ENCODE measurements at places on chromosomes 3 and 15.

DNA sequence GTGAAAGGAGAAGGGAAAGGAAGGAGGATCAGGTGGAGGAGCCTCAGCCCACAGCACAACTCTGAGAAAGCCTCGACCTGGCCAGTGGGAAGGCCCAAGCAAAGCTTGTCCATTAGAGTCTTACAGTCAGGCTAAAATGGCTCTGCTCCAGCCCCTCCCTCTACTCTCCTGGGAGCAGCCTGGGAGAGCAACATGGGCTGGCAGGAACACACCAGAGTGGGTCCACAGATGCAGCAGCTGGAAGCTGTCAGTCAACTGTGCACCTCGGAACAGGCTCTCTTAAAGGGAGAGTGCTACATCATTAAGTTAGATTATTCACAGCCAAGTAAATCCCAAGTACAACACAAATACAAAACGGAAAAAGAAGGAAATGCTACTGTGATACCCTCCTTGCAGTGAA is 98.0 kb upstream of the LIMD1 start:
- peak; percentile 12 for DNase-seq

DNA sequence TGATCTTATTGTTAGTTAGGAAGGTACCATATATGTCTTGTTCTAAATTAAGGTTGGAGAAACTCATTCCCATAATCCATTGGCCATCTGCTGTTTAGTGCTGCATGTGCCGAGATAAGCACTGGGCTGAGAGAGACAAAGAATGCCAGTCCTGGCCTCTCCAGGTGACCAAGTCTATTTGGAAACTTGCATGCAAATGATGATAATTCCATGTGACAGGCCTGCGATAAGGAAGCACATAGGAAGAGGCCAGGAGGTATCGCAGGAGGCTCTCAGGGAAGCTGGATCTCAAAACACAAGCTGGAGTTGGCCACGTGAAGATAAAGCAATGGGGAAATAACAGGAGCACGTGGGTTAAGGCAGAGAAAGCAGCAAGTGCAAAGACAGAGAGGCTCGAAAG is 39.7 kb downstream of the MYO5C start:
- no peak for DNase-seq

DNA sequence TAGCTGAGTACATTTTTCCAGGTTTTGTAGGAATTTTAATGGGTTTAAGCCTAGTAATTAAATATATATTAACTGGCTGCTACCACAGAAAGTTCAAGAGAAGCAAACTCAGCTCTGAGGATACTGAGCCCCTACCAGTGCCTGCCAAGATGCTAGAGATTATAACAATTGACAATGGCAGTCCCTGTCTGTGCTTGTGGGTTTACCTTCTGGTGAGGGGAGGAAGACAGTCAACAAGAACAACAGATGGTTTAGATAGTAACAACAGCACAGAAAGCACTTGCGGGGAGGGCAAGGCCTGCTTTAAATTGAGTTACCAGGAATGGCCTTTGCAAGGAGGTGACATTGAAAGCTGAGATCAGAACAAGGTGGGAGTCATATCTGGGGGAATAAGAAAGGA is 56.6 kb upstream of the ARHGEF3 start:
- DNase-seq = no peak

DNA sequence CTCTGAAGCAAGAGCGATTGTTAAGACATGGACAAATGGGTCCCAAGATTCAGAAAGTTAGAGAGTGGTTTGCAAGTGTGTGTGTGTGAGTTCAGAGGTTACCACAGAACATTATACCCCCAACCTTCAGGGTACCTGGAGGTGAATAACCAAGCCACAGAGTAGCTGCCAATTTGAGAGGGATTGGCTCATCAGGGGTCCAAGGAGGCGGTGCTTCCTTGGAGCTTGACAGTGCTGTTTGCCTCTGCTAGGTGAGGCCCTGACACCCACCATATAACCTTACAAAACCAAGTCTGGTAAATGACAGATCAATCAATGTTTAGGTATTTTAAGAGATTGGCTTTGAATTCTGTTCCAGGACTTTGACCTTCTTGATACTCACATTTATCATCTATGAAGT is 35.7 kb downstream of the LRTM1 start:
- DNase-seq = no peak

DNA sequence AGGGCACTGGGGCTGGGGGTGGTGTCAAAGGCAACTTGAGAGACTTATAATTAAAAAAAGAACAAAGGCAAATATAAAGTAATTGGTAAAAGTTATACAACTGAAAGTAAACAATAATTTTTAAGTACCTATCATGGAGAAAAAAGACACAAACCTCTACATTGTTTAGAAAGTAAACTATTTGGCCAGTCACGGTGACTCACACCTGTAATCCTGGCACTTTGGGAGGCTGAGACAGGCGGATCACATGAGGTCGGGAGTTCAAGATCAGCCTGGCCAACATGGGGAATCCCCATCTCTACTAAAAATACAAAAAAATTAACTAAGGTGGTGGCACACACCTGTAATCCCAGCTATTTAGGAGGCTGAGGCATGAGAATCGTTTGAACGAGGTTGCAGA is 25.8 kb downstream of the RPSA start:
- DNase-seq = no peak

DNA sequence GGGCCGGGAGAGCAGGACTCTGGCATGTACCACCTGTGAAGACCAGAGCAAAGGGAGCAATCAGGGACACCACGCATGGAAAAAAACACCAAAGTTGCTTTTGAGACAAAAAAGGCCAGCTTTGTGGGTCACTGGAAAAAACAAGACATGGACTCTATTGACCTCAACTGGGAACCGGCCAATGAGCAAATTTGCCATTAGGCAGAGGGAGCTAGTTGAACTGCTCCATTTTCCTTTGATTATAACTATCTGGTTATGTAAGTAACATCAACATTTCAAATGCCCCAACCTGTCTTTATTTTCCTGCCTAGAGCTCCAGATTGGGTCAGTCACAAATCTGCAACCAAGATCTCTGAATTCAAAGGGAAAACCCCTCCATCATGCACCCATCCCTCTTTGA is 86.0 kb downstream of the ZNF385D start:
- DNase-seq = no peak

- DNase-seq = no peak
Measured at GRCh38 chr15:50116477-50116876, 2.6 kb downstream of the ATP8B4 start.

DNA sequence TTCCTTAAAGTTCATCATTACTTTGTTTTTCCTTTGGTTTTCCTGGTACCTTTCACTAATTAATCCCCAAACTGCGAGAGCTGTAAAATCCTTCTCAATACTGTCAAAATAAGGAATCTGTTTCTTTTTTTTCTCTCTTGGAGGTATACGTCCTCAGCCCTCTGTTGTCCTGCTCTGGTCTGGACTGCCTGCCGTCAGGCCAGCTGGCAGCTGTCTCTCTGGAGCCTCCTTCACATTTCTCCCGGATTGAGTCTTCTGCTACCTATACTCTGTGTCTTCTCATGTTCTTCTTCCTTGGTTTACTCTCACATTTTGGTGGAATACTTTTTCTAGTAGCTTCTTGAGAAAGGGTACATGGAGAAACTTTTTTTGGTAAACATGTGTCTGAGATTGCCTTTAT is 13.8 kb downstream of the TATDN2 start:
- no peak for DNase-seq

- no peak for DNase-seq
Measured at GRCh38 chr3:57815036-57815435, 58.9 kb downstream of the SLMAP start.

DNA sequence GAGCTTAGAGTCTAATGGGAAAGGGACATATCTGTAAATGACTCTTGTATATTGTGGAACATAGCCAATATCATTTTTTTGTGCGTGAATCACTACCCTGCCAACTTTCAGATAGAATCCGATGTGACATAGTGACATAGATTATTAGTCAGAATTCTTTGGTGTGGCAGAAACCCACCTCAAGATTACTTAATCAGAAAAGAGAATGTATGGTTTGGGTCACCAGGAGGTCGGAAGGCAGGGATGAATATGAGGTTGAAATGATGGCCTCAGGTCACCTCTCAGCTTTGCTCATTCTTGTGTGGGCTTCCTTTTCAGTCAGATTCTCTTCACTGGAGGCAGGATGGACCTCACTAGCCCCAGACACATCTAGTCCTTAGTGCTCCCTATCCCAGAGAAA is 41.4 kb downstream of the SNAPC5 start:
- no peak for DNase-seq

GRCh38 chr3:197906023-197906849 is 43.8 kb upstream of the RPL35A start:
- DNase-seq = peak; percentile 88

DNA sequence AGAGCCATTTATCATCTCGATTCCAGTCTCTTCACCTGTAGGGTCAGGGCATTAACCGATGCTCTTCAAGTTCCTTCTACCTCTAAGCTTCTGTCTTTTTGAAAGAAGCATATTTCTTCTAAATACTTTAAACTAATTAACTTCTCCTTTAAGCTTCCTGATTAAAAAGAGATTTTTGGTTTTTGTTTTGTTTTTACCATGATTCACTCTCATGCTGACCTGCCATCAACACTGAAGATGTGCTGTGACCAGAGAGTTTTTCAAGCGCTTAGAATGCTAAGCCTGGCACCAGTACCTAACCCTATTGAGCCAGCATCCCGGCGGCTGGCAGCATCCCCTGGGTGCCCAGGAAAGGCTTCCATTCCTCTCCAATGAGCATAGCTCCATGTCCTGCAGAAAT is 89.3 kb downstream of the FOXP1 start:
- no peak for DNase-seq

DNA sequence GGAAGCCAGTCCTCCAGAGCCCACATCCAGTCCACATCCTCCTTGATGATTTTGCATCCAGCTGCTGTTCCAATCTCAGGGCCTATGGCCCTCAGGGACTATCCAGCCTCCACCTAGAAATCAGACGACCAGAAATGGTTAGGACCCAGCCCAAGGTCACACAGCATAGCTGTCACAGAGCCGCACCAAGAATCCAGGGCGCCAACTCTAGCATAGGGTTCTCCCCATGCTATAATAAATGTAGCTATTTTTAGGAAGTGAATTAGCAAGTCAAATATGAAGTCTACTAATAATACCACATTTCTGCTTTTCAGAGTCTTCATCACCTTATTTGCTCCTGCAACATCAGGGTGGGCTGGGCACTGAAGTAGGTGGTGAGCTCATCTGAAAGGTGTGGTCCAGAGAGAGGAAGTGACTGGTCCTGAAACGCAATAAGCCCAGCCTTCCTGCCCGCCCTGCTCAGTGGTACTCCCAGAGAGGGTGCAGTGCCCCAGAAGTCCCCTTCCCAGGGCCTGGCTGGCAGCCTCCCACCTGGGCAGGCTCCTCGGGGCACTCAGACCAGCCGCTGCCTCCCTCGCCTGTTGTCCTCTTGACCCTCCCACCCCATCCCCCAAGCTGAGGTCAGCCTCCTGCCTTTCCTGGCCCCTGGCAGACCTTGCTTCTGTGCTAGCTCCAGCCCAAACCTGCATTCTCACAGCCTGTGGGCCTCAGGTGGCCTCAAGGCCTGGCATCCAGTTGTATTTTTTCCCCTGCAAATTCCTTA is 17.6 kb upstream of the CYP11A1 start:
- no peak for DNase-seq

GRCh38 chr15:90654233-90655136 is 62.7 kb upstream of the BLM start:
- no peak for DNase-seq

DNA sequence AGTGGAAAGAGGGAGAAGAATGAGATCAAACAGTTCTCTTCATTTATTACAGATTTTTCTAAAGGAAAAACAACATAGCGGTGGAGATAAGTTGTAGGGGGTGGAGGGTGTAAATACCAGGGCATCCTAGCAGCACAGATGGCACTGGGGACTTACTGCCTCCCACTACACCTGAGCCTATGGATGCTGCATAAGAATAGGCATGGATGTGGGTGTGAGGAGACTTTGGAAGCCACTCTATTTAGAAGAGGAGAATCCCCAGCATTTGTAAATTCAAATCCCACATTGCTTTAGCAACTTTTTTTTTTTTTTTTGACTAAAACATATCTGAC is 27.4 kb upstream of the IL1RAP start:
- DNase-seq = no peak

- no peak for DNase-seq
Measured at GRCh38 chr3:150738688-150739087, 24.3 kb downstream of the SIAH2 start.

DNA sequence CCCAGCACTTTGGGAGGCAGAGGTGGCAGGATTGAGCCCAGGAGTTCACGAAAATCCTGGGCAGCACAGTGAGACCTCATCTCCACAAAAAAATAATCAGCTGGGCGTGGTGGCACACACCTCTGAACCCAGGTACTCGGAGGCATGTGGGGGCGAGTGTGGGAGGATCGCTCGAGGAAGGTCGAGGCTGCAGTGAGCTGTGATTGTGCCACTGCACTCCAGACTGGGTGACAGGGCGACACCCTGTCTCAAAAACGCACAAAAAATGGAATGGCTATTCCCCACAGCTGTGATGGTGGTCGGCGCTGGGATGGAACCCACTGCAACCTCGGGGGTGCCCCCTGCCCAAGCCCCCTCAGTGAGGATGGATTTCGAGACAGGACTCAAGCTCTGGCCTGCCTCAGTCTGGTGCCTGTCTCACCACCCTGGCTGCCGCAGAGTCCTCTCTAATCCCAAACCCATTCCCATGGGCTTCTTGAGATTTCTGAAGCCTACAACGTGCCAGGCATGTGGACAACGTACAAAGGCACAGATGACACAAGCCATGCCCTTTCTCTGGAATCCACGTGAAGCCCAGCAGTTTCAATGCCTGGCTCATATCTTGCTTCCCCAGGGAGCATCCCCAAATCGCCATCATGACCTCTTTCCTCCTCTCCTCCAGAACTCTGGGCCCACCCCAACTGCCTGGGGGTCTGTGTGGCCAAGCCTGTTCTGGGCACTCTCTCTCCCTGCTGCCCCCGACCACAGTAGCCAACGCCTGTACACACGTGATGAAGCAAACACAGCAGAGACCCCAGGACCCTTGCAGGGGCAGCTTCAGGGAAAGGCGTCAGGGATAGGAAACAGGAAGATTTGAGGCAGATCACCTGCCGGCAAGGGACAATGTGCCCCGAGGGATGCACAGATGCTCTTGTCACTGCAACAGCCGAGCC is 32.4 kb downstream of the ADAMTS17 start:
- no peak for DNase-seq

GRCh38 chr15:68561901-68562300 is 16.9 kb upstream of the CORO2B start:
- DNase-seq = no peak

GRCh38 chr3:195048059-195048905 is 222.7 kb downstream of the XXYLT1 start:
- DNase-seq = no peak
